Activated gamma-delta T cell treated with anti-CD3 and anti-CD28 coated beads, Interleukin-2, amount 50 U/mL, for 16 hours (primary cell): ENCODE measurements at places on chromosomes 7 and 10.

- no peak for DNase-seq
Measured at GRCh38 chr10:70317943-70318318, 34.1 kb upstream of the NPFFR1 start.

- no peak for DNase-seq
Measured at GRCh38 chr7:35530124-35531109, 164.5 kb downstream of the HERPUD2 start.

DNA sequence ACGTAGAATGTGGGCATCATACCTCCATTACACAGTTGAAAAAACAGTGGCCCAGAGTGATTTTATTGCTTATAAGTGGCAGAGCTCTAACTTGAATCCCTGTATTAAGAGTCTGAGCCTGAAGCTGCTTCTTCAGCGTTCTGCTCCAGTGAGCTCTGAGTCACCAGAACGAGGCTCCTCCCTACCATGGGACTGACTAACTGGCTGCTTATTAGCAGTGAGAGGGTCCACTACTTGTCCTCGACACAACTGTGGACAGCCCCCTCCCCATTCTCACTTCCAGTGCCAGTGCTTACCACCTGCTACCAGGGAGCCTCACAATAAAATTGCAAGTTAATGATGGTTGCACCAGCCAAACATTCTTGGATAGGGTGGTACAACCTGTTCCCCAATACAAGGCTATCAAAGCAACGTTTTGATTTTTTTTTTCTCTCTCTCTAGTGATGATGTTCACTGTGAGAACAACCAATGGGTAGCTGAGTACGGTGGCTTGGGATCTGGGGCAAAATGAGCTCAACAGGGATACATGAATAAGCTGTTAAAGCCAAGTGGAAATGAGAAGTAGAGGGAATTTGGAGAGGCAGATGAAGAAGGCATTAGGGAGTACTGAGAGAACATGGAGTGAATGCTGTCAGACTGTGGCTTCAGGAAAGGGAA lies 2.7 kb upstream of the NRG3 start:
- no peak for DNase-seq

GRCh38 chr7:137636376-137636775 lies 210.4 kb downstream of the DGKI start:
- no peak for DNase-seq

- no peak for DNase-seq
Measured at GRCh38 chr7:38393874-38394273, 120.4 kb upstream of the TARP start.

DNA sequence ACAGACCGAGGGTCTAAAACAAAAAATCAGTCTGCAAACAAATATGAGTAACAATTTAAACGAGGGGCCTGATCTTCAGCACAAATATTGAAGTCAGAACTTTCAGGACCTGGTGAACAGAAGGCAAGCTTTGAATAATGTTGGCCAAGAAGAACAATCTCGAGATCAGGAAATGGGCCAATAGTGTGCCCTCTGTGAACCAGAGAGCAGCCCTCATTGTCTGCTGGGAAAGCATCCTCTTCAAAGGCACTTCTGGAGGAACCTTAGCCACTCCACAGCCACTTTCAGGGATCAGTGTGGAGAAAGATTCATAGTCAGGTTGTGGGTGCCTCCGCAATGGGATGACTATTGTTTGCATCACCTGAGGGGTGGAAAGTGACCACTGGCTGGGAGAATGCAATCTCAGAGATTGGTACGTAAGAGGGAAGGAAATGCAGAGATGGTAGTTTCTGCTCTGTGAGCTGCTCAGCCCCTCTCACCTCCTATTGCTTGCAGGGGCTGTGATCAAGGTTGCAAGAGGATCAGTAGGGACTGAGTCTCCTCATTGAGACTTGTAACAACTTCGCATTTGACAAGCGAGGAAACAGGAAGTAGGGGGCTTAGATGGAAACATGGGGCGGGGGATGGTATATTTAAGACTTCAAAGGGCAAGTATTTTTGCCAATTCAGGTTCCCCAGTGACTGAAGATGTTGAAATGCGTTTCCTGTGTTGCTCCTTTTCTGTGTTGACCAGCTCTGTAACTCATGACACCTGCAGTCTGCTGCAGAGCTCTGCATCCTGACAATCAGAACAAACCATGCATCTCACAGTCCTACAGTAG lies 28.4 kb upstream of the IFRD1 start:
- no peak for DNase-seq

DNA sequence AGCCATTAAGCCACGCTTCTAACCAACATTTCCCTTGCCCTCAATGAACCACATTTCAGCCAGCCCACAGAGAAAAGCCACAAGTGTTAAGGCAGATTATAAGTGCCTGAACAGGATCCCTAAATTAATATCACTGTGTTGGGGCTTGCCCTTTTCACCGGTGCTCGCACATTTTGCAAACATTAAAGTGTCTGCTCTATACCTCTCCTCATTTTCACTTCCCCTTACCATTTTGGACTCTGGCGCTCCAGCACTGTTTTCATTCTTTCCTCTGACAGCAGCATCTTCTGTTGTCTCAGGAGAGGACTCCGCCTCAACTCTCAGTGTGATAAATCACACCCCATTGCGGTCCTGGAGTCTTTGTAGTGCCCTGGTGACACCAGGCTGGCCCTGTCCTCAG lies 274.2 kb downstream of the BAMBI start:
- no peak for DNase-seq
